Stimulated activated CD4-positive, alpha-beta T cell treated with anti-CD3 and anti-CD28 coated beads, Interleukin-1b, Interleukin-23, amount 100 ng/mL, for 24 hours (primary cell): ENCODE measurements at places on chromosomes 16 and 17.

- no peak for DNase-seq
These were observed 37.1 kb downstream of the OR1D5 start for GRCh38 chr17:3026125-3026855.

GRCh38 chr17:60065136-60065535, 13.6 kb downstream of the HEATR6 start:
- DNase-seq = no peak

DNA sequence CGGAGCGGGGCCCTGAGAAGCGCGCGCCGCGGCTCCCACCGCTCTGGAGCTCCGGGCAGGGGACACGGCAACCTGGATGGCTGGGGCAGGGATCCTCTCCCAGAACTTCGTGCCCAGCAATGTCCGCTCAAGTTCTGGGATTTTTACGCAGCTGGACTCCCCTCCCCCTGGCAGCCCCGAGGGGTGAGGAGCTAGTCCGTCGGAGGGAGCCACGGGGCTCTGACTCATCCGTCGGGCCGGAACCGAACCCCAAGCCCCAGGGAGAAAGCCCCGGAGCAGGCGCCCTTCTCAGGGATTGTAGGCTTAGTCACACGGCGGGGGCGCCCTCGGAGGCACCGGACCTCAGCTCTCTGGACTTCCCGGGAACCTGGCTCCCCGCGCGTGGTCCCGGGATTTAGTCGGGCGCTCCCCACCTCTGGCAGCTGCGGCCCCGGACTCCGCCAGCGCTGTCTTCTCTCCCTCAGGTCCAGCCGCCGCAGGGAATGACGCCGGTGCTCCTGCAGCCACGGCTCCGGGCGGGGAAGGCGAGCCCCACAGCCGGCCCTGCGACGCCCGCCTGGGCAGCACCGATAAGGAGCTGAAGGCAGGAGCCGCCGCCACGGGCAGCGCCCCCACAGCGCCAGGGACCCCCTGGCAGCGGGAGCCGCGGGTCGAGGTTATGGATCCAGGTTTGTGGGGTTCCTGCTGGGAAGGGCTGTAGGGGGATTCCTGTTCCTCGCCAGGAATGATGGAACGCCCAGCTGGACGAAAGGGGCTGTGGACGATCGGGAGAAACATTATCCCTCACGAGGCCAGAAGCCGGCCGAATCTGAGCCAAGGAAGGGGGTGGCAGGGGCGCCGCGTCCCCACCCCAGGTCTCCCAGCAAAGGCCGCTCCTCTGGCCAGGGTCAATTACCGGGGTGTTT, 830 bp downstream of the SPHK1 start:
- DNase-seq = peak; percentile 21

GRCh38 chr16:84004442-84004841, 36.4 kb downstream of the NECAB2 start:
- no peak for DNase-seq

- no peak for DNase-seq
These were observed 4.4 kb downstream of the STX1B start for GRCh38 chr16:31006086-31006385.

GRCh38 chr17:19583871-19584270, 50.2 kb downstream of the SLC47A1 start:
- no peak for DNase-seq

DNA sequence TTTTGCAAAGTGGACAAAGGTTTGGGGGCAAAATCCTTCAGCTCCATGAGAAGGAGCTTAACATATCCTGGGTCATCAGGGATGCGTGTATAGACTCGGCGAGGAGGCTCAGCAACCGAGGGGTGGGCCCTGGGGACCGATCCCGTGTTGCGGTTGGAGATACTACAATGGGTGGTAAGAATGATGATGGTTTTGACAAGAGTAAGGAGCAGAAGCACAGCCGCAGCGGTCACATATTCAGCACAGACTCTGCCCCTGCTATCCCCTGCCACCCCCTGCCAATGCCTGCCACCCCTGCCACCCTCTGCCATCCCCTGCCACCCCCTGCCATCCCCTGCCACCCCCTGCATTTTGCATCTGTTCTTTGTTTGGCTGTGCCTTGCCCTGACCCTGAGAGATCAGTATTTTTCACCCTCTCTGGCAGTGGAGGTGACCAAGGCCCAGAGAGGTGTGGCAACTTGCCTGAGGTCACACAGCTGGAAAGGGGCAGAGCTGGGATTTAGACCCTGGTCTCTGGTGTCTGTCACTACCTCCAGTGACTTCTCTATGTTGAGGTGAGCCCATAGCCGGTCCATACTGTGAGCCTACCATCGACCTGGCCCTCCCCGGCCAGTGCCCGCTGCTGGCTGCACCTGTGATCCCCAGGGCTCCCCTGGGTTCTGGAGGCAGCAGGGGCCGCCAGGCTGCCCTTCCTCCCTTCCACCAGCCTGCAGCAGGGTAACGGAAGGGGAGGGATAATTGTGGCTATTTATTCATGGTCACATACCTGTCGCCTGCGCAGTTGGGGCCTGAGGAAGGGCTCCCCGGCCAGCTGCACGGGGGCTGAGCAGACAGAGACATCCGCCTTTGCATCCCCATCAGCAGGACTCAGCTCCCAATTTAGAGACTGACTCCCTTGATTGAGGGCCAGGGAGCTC, 74.9 kb upstream of the CBX4 start:
- DNase-seq = no peak

- no peak for DNase-seq
These were observed 173.0 kb downstream of the C16orf95 start for GRCh38 chr16:87144232-87144631.

DNA sequence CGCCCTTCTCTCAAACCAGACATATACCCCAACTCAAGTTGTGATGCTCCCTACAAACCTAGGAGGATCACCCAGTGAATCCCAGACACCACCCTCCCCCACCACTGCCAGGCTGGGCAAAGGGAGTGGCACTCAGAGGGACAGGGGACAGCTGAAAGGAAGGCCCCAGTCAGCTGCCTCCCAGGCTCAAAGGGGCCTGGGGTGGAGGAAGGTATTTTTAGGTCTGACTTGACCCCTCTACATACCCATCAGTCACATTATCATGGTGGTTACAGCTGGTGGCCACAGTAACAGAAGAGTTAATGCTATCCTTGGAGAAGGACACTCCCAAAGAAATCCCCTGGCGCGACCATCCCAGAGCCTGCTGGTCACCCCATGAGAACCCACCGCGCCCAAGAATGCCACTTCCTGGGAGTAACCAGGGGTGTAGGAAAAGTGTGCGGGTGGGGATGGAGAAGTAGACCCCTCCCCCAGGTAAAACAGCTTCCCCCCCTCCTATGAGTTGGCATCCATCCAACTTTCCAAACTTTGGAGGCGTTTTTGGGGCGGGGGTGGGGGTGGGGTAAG, 1.1 kb downstream of the CACNB1 start:
- DNase-seq = no peak

GRCh38 chr16:19406891-19407491, 10.7 kb upstream of the TMC5 start:
- DNase-seq = no peak

DNA sequence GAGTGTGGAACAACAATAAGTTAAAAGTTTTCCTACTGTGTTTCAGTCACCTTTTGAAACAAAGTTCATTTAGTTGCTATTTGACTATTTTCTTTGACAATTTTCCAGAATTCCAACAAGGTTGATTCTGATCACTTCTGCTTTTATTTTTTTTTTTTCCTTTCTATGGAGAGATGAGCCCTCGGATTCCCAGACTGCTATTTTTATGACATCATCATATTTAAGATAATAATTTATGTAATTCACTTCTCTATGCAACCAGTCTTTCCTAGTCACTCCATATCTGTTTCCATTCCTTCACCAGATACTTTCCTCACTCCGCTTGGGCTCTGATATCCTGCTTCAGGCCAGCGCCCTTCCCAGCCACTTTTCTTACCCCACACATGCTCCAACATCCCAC, 8.1 kb downstream of the OR4D2 start:
- no peak for DNase-seq

- DNase-seq = no peak
These were observed 40.3 kb downstream of the CBFA2T3 start for GRCh38 chr16:88936556-88937205.

GRCh38 chr17:36504156-36504545, 17.7 kb downstream of the ZNHIT3 start:
- DNase-seq = no peak

- DNase-seq = no peak
These were observed 84.1 kb downstream of the RAB11FIP4 start for GRCh38 chr17:31475378-31476162.

GRCh38 chr17:49971848-49972485, 3.0 kb downstream of the DLX4 start:
- DNase-seq = no peak

- DNase-seq = no peak
These were observed 133.7 kb downstream of the GSG1L start for GRCh38 chr16:27929818-27930217.

DNA sequence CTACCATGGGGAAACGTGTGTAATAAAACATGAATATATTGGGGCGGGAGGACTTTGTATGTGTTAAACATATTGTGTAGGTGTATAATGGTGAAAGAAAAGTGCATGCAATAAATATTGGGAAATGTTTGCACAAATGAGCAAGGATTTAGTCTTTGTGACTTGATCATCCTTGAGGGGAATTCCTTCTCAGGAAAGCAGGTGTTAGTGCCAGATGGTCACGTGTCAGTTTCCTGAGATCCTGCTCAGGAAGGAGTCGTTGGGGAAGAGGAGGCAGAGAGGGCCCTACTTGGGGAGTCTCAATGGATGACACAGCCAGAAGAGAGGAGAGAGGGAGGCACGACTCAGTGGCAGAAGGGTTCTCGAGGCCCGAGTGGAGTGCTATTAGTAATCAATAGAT, 53.2 kb downstream of the MSI2 start:
- DNase-seq = no peak

- DNase-seq = no peak
These were observed 30.0 kb downstream of the METRNL start for GRCh38 chr17:83109386-83109785.

DNA sequence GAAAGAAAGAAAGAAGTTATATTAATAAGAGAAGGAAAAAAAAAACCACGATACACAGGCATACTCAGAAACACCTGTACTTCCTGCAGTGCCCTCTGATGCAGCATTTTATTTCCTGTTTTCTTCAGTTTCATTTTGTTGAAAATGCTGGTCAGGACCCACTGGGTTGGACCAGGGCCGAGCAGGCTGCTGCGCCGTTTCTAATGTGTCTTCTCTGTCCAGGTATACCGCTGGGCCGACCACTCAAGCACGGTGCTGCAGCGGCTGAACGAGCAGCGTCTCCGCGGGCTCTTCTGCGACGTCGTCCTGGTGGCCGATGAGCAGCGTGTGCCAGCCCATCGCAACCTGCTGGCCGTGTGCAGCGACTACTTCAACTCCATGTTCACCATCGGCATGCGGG, 8.3 kb downstream of the KLHL36 start:
- DNase-seq = no peak

- peak; percentile 39 for DNase-seq
These were observed 2.7 kb upstream of the HSD11B2 start for GRCh38 chr16:67428146-67428731.

- DNase-seq = no peak
These were observed 377 bp upstream of the CRHR1 start for GRCh38 chr17:45783593-45784292.

DNA sequence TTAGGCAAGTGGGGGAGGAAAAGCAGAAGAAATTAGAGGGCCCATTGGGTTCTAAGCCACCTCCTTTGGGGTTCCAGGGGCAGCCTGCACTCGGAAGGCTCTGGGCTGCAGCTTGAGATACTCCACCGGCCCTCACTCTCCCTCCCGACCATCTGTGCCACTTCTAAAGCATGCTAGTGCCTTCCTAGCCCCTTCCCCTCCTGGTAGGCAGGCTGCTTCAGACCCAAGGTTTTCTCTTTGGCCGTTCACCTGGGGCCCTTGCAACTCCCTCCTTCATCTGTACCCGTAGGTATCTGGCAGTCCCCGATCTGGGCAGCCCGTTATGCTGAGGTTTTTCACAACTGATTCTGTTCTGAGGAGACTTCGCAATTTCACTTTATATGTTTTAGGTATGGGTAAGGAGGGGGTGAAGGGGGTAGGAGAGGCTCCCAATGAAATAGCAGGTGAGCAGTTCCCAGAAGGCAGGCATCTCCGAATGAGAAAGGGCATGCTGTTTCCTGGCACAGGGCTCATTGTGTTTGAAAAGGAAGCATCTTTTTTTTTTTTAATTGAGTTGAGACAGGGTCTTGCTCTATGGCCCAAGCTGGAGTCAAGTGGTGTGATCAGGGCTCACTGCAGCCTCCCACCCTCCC, 98.7 kb downstream of the RAB11FIP4 start:
- no peak for DNase-seq

DNA sequence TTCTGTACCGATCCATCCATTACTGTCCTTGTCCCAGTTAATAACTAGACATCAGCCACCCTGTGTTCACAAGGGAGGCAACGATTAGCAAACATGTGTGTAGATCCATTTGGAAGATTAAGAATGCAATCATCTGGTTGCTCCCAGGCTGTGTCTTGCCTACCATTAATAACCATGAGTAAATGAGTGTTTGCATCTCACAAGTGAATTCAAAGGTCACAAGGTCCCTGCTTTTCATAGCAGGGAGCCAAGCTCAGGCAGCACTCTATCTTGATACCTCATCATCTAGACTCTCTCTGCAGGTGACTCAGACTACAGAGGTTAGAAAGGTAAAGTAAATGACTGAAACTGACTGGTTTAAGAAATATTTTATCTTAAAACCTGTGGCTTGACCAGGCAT, 25.3 kb downstream of the VWA3A start:
- DNase-seq = no peak

- no peak for DNase-seq
These were observed 740 bp upstream of the CMIP start for GRCh38 chr16:81443688-81444447.

DNA sequence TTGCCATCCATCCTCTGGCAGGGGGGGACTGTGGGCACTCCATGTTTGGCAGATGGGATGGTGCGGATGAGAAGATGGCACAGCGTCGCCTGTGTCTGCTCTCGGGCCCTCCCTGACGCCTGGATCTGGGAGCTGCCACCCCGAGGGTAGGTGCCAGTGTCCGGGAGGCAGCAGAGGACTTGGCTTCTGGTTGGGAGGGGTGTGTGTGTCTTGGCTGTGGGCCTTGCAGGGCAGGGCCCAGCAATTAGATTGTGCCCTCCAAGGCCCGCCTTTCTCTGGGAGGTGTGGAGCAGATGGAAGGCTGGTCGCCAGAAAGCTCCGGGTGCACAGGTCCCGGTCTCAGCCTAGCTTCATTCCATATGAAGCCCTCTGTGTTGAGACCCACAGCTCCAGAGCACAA, 1.4 kb downstream of the RAP1GAP2 start:
- DNase-seq = no peak

DNA sequence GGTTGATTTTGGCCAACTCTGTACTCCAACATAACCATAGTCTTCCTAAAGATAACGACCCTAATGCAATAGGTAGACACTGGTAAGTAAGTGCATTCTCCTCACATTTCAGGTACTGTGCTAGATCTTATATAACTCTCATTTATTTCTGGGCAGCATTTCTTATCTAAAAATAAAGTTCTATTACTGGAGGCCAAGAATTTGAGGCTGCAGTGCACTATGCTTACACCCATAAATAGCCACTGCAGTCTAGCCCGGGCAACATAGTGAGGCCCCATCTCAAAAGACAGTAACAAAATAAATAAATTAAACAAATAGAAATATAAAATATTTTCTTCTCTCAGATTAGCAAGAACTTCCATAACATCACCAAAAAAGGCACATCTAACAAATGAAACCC, 12.7 kb downstream of the CLEC3A start:
- DNase-seq = no peak

GRCh38 chr17:7295230-7296180, 1.1 kb upstream of the YBX2 start:
- no peak for DNase-seq
